ENCODE measurements at places on chromosomes 3 and 15.

DNA sequence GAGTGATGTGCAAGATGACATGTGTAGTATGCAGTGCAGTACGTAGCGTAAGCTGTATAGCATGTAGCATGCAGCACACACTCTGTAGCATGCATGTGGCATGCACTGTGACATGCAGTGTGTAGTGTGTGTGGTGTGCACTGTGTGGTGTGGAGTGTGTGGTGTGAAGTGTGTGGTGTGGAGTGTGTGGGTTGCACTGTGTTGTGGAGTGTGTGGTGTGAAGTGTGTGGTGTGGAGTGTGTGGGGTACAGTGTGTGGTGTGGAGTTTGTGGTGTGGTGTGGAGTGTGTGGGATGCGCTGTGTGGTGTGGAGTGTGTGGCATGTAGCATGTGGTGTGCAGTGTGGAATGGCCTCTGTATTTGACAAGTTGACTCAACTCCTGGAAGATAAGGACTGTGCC, 39.2 kb downstream of the ROPN1B start:
- DNase-seq: no peak

GRCh38 chr15:69691307-69692015, 238.8 kb downstream of the RPLP1 start:
- no peak for DNase-seq

DNA sequence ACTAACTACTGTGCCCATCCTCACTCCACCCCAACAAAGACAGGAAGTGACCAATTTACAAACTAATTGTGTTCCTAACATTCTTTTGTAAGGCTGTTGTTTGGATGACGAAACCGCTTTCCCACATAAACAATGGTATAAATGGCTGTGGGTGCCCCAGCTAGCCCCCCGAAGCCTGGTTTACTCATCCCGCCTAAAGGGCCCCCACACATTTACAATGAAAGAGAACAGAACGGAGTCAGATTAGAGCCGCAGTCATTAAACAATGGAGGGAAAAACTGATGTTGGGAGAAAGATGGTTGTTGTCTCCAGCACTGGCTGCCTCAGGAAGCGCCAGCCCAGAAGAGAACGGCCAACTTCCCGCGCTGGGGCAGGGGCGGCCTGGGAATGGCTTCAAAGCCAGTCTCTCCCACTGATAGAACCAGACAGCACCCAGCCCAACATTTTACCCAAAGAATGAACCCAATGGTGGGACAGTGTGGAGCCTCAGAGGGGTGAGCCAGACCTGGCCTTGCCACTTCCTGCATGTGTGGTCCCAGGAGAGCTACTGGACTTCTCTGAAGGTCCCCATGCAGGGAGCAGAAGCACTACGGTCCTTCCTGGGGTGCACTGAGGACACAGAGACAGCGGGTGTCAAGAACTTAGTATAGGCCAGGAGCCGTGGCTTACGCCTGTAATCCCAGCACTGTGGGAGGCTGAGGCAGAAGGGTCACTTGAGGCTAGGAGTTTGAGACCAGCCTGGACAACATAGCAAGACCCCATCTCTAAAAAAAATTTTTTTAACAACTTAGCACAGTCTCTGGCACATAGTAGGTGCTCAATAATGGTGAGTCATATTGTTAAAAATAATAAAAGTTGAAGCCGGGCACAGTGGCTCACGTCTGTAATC, 75.8 kb upstream of the GATA2 start:
- DNase-seq: no peak

DNA sequence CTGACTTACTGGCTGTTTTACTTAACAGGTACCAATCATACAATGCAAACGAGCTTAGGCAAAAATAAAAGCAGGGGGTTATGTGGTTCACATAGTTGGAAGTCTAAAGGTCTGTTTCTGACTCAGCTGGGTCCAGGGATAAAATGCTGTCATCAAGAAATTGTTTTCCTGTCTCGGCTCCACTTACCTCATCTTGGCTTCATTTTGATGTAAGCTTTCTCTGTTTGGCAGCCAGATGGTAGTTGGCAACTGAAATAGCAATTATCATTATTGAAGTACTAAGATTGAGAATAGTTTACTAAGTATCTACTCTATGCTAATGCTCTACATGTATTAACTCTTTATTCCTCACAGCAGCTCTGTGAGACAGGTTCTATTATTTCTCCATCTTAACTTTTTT, 36.8 kb upstream of the CNTN3 start:
- no peak for DNase-seq

DNA sequence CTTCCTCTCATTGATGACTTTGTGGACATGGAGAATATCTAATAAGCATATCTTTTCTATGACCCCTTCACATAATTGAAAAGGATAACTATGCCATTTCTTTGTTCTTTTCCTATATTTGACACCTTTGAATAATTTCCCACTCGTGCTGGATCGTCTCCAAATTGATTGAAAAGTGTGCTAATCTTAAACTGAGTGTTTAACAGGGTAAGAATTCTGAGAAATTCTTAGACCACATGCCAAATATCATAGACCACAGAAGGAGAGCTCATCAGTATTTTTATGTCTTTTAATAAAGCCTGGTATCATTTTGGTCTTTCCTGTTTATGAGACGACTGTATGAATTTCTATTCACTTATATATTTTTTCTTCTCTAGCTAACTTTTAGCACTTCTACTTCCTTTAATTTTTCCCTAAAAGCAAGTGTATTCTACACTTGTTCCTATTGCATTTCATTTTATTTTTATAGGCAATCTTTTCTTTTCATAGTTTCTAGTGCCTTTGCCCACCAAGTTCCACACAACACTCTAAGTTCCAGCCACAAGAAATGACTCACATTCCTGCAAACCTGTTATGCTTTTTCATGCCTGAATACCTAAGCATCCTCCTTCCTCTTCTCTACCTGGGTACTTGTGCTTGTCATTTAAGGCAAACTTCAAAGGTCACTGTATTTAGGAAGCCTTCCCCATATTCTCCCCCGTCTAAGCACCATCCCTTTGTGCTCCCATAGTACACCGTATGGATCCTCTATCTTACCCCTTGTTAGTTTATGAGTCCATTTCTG, 30.1 kb downstream of the KBTBD8 start:
- DNase-seq: no peak

DNA sequence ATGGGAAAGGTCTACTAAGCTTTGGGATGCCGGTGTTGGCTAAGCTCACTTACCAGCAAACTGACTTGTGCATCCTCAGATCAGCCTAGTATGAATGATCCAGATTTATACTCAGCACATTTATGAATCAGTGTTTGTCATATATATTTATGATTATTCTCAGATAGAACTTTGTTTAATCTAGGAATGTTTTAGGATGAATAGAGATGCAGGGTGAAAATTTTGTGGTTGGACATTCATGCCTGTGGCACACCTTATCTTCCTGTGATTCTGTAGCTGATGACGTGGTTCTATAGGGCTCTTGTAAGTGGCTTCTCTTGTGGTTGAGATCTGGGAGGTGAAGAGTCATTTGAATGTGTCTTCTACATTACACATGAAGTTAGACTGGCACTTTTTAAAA, 11.4 kb downstream of the CDIN1 start:
- no peak for DNase-seq

DNA sequence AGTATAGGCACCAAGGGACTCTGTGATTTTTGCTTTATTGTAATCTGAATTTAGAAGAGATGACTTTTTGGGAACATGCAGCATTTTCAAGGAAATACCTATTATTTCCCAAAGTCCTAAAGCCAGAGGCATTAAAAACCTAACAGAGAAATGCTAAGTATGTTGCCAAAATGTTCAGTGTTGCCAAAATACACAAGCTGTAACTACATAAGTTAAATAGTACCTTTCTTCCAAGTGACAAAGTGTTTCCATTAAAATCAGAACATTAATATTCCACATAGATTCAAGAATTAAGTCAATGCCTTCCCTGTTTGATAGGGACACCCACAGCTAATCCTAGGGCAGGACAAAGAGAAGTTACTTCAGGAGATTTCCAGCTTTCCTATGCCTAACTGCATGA, 42.0 kb downstream of the MKRN2 start:
- DNase-seq: no peak

Measured in NCI-H774 (cell line).